Mucosa of gallbladder (tissue), 1 donor: ENCODE measurements at places on chromosomes 12 and 14.
A peak's percentile ranks its signal among the peaks of the same experiment; 100 is the strongest.

- no peak for DNase-seq
Measured at GRCh38 chr12:43292699-43293098, 259.3 kb downstream of the ADAMTS20 start.

DNA sequence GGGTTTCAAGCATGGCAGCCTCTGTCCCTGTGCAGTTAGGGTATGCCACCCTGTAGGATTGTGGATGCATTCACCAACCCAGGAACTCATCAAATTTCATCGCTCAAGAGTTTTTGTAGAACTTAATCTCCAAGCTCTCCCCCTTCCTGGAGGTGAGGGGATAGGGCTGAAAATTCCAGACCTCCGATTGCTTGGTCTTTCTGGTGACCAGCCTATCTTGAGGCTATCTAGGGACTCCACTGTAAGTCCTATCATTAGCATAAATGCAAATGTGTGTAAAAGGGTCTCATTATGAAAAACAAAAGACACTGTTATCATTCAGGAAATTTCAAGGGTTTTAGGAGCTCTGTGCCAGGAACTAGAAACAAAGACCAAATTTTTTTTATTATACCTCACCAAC lies 244.0 kb downstream of the DUSP6 start:
- DNase-seq = no peak

DNA sequence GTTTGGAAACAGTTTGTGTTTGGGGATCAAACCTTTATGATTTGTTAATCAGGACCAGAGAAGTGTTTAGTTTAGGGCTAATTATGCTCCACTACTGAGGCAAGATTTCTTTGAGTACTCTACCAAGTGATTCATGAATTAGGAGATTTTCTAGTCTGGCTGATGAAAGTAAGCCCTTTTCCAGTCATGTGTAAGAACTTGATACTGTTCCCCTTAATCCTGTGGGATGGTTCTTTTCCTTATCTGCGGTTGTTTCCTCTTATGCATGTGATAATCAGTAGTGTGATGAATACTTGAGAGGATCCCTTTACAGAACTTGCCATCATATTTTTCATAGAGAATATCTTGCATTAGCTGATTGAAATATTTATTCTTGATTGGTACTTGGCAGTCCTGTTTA lies 42.1 kb downstream of the DYRK2 start:
- no peak for DNase-seq

DNA sequence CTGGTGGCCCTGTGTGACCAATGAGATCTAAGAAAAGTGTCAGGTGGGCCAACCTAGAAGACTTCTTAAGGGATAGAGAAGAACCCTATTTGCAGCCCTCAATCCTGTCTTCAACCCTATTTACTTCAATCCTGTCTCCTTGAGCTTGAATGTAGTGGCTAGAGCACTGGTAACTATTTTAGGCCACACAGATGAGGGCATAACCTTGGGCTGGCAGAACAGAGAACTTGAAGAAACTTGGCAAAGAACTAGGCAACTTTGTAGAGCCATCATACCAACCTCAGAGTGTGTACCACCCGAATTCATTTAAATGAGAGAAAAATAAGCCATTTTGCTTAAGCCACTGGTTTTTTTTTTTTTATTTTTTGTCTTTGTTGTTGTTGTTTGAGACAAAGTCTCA lies 94.8 kb downstream of the TMTC1 start:
- DNase-seq = no peak

DNA sequence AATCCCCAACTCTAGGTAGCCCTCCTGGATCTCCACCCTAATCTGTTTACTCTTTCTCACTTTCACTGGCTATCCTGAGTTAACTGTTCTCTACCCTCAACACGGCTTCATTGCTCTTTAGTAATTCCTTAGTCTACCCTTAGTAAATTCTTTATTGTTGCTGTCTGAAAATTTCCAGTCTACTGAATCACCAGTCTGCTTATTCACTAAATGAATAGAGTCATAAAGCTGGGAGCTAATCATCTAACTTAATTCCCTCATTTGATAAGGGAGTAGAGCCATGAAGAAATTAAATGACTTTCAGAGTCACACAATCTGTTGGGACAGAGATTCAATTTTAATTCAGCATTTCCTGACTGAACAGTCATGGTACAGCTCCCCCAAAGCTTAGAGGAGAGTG lies 36.5 kb downstream of the YEATS4 start:
- no peak for DNase-seq

GRCh38 chr14:61577506-61577931 lies 117.8 kb upstream of the HIF1A start:
- DNase-seq = no peak

- peak; percentile 47 for DNase-seq
Measured at GRCh38 chr12:8890313-8891085, 23.8 kb upstream of the PHC1 start.

DNA sequence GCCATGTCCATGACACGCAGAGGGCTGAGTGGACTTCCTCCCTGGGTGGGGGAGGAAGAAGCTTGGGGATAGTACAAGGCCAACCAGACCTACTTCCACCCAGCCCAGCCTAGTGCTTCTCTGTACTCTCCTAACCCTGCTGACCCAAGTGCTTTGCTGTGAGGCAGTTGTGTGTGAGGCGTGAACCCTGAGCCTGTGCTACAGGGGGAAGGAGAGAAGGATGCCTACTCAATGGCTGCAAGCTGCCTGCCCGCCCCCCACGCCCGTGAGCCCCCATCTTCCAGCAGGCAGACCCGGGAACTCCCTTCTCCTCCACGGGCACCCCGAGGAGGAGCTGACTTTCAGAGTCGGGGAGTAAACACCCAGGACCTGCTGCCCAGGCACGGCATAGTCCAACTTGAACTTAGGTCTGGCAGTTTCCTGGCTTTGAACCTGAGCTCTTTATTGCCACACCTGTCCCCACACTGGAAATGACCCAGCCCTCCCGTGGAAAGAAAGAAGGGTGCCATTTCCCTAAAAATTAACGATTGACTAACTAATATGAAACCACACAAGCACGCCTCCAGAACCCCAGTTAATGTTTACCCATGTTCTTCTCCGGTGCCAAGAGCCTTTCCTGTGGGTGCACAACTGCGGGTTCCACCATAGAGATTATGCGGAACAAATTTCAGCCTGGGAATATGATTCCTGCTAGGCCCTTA lies 10.8 kb downstream of the ALDH2 start:
- DNase-seq = peak; percentile 84

- DNase-seq = no peak
Measured at GRCh38 chr14:66918527-66918926, 270.7 kb upstream of the GARIN2 start.
